ENCODE measurements at places on chromosomes 16 and 17.

DNA sequence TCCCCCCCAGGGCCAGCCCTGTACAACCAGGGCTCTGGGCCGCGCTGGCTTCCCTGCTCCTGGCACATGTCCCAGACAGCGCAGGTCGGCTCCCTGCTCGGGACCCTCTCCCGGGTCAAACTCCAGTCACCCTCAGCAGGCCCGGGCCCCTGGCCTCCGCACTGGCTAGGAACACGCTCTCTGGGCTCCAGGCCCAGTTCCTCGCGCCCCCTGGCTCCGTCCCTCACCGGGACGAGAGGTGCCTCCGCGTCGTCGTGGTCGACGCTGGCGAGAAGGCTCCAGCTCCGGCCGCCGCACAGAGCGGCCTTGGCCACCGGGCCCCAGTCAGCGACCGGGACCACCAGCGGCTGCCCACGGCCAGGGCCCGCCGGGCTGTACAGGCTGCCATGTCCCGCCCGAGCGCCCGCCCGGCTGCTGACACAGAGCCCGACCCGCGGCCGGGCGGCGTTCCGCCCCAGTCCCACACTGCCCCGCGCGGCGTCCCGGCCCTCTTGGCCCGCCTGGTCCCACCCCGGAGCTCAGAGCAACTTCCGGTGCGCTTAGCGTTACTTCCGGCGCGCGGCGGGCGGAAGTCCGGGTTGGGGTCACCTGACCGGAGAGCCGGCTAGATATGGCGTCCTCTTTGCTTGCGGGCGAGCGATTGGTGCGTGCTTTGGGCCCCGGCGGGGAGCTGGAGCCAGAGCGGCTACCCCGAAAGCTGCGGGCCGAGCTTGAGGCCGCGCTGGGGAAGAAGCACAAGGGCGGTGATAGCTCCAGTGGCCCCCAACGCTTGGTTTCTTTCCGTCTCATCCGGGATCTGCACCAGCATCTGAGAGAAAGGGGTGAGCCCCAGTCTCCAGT is at the start of gene POLDIP2:
POLDIP2 (minus strand) TSS at position 467 of the 840 bp plus-strand sequence; CDS start at position 388, 79 bp downstream.
- peak; percentile 99 for DNase-seq

DNA sequence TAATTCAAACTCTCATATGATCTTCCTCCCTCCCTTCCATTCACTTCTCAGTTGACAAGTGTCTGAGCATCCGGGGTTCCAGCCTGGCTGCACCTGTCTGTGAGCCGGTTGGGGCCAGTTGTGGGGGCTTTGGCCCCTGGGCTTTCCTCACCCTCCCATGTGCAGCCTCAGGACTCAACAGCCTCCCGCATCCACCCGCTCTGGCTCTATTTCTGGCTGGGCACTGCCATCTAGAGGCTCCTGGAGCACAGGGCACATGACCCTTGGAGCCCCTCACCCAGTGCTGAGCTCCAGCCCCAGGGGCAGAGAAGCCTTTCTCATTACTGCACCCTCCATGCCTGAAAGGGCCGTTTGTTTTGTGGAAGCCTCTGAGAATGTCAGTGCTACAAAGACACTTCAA is 43.3 kb downstream of the HAPSTR1 start:
- peak; percentile 89 for DNase-seq

DNA sequence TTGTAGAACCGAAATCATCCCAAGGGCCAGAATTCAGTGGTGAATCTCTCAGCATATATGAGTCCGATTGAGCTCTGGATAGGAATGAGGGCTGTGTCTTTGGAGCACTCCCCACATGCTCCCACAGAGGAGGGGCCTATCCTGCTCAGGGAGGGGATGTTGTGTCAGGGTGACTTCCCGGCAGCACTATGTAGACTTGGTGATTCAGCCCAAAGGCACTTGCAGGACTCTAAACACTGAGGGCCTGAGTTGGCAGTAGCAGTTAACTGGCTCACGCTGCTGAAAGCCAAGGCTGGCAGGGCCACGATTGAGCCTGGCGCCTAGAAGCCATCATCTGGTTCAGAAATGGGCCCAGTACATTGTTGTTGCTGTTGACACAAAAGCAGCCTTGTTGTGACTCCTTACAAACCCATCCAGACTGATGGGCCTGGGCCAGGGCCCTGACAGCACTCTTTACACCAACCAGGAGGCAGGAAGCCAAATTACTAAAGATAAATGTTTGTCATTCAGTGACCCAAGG is 31.9 kb downstream of the NMT1 start:
- peak; percentile 96 for DNase-seq

DNA sequence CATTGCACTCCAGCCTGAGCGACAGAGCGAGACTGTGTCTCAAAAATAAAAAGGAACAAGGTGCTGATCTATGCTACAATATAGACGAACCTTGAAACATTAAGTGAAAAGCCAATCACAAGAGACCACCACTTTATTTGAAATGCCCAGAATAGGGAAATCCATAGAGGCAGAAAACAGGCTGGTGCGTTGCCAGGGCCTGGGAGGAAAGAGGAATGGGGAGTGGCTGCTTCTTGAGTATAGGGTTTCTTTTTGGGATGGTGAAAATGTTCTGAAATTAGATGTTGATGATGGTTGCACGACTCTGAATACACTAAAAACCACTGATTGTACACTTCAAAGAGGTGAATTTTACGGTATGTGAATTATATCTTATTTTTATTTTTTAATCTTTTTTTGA is 20.3 kb upstream of the GLIS2 start:
- no peak for DNase-seq

DNA sequence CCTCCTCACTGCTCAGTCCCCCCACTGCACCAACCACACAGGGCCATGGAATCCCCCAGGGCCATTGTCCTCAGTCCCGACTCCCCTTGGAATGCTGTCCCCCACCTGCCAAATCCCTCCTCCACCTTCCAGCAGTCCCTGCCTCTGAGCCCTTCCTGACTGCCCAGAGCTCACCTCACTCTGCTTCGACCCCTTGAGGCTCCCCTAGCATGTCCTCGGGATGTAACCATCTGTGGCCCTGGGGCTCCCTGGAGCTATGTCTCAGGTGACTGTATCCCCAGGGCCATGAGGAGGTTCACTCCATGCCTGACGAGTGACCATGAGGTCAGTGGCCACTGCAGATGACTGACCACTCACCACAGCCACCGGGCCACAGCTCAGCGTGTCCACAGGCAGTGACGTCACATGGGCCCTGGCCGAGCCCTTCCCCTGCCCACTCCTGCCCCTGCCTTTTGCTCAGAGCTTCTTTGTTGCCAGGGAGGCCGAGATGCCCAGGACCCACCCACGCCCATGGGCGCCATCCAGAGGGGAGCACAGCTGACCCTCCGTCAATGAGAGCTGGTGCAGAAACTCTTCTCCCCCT is 7.7 kb upstream of the PIEZO1 start:
- no peak for DNase-seq

DNA sequence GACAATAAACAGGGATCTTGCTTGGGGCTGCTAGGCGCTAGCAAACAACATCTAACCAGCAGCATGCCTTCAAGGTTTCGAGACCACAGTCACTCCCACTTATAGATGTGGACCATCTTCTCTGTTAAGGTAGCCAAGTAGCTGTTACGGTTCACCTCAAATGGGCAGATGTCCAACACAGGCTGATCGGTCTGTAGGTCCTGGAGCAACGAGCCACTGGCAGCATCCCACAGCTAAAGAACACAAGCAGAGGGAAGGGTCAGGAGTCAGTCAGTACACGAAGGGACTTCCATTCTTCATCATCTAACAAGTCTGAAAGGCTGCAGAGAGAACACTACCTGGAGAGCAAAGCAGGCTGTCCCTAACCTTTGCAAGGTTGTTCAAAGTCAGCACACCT is 16.9 kb upstream of the GLG1 start:
- DNase-seq: peak; percentile 32

DNA sequence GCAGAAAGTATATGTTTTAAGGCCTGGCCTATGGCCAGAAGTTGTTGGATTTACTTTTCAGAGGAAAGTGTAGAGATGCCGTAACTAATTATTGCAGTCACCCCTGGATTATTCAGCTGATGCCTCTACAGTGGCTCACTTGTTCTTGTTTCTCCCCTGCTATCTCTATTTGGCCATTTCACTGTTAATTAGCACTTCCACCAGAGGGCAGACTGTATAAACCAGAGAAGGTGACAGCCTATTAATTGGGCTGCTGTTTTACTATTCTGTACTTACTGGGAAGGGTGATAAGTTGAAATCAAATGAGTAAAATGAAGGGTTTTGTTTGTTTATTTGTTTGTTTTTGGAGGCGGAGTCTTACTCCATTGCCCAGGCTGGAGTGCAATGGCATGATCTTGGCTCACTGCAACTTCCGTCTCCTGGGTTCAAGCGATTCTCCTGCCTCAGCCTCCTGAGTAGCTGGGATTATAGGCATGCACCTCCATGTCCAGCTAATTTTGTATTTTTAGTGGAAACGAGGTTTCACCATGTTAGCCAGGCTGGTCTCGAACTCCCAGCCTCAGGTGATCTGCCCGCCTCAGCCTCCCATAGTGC is 66.0 kb downstream of the CDK12 start:
- DNase-seq: no peak

- DNase-seq: no peak
Observed at GRCh38 chr17:60664022-60664421, 13.6 kb upstream of the BCAS3 start.

DNA sequence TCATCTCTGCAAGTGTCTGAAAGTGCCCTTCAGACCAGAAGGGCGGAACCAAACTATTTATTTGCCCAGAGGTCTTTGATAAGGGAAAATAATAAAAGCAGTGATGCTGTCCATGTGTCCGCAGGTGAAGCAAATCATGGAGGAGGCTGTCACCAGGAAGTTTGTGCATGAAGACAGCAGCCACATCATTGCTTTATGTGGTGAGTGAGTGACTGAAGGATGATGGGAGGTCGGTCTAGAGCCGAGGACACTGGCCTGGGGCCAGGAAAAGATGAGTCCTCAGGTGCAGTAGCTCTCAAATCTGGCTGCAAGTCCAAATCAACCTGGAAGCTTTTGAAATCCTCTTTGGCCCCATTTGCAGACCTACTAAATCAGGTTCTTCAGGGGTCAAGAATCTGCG is 6.1 kb downstream of the SGSM2 start:
- DNase-seq: no peak

GRCh38 chr16:21100447-21100846 is 50.2 kb downstream of the DNAH3 start:
- DNase-seq: no peak

- DNase-seq: no peak
Observed at GRCh38 chr17:9643611-9644010, 1.7 kb upstream of the USP43 start.

GRCh38 chr17:13931111-13931526 is 138.2 kb upstream of the COX10 start:
- DNase-seq: no peak

- no peak for DNase-seq
Observed at GRCh38 chr16:46751381-46751780, 3.2 kb upstream of the MYLK3 start.

- DNase-seq: peak; percentile 92
Observed at GRCh38 chr17:77208217-77208808, 67.5 kb downstream of the SEC14L1 start.

- DNase-seq: peak; percentile 51
Observed at GRCh38 chr17:40541873-40542557, 23.3 kb downstream of the CCR7 start.

DNA sequence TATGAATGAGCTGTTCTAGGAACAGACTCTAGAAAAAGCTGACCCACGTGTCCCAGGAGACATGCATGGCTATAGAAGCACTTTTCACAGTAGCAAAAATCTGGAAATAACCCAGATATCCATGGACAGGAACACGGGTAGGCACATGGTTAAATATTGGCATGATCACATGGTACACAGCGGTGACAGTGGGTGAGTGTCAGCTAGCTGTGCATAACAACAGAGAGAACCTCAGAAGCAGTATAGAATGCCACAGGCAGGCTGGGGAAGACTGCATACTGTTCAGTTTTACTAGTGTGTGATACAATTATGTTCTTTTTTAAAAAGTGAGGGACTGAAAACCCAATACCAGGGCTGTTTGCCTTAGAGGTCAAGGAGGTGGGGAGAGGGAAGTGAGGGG is 31.4 kb downstream of the EPN2 start:
- no peak for DNase-seq

DNA sequence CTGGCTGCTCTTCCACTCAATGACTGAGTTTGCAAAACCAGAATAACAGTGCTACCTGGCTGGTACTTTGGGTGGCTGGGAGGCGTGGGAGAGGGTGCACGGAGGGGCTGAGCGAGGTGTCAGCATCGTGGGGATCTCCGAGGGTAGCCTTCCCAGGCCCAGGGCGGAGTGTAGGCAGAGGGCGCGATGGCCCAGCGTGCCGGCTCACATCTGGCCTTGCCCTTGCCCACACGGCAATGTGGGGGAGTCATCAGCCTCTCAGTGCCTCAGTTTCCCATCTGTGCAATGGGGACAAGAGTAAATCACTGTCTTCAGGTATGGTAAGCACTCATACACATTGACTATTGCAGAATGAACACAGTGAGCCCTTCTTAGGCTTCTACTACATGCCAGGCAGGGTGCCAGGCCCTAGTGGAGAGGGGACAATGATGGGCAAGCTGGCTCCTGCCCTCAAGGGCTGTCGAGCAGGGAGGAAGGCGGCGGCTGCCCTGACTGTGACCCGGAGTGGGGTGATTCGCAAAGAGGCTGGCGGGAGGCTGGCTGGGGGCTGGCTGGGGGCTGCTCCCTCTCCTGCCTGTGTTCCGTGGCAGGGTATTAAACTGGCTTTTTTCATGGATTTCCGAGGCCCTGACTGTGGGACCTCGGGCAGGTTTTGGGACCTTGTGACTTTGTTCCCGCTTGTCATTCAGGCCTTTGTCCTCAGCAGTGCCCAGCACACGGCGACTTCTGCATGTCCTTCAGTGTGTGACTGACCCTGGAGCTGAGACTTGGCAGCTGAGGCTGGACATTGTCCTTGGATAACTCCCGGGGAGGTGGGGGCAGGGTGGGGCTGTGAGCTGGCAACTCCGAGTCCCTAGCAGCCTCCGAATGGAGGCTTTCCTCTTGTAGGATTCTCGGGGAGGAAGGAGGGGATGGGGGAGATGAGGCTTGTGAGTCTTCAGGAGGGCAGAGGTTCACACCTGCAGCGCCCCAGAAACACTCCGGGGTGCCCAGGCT is 243.1 kb downstream of the SEC14L1 start:
- no peak for DNase-seq

- DNase-seq: no peak
Observed at GRCh38 chr16:801584-802363, 1.2 kb upstream of the GNG13 start.

- DNase-seq: no peak
Observed at GRCh38 chr17:70857351-70857750, 688.0 kb downstream of the KCNJ2 start.

DNA sequence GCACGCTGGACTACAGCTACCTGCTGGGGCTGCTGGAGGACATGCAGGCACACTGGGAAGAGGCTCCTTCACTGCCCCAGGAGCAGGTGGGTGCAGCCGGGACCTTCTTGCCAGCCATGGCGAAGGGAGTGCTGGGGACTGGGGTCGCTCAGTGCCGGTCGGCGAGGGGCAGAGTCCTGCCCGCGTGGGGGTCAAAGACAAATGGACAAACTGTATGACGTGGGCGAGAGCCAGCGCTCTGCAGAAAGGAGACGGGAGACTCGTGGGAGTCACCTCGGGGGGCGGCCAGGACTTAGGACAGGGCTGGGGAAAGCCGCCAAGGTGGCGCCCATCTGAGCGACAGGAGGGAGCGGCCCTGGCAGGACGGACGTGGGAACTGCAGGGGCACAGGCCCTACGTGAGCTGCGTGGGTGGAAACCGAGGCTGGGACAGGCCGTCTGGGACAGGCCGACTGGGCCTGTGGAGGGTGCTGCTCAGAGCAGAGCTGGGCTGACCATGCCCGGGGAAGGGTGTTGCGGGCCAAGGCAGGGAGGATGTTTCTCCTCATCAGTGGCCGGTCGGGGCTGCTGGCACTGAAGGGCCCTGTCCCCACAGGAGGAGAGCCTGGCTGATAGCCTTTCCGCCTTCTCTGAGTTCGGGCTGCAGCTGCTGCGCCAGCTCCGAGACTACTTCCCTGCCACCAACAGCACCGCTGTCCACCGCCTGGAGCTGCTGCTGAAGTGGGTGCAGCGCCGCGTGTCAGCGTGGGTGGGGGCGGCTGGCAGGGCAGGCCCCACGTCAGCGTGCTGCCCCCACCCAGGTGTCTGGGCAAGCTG is 8.0 kb downstream of the TSR3 start:
- DNase-seq: no peak
